ENCODE measurements at places on chromosomes 3 and 15.
A peak's percentile ranks its signal among the peaks of the same experiment; 100 is the strongest.

- DNase-seq: no peak
Measured at GRCh38 chr3:158355623-158356588, 215.1 kb upstream of the MLF1 start.

- DNase-seq: no peak
Measured at GRCh38 chr15:67911727-67912126, 71.9 kb upstream of the RNU6-1 start.

DNA sequence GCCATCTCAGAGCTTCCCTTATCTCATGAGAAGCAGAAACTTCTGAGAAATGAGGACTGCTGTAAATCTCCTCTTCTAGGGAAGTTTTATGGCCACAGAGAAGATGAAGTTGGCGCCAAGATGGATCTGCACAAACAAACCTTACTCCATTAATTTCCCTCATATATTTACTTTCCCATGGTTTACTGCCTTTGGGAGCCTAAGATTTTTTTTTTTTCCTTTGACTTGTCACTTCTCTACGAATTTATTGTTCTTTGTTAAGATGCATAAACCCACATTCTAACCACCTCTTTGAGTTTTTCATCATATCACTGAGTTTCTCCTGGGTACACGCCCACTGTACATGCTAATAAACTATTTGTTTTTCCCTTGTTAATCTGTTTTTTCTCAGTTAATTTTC, 21.5 kb upstream of the NPTN start:
- no peak for DNase-seq

- DNase-seq: peak; percentile 58
Measured at GRCh38 chr3:161939918-161940620, 443.5 kb downstream of the OTOL1 start.

- no peak for DNase-seq
Measured at GRCh38 chr3:65676580-65676979, 362.1 kb downstream of the MAGI1 start.

- peak; percentile 32 for DNase-seq
Measured at GRCh38 chr3:46576879-46577278, 10.8 kb upstream of the LRRC2 start.

- peak; percentile 70 for DNase-seq
Measured at GRCh38 chr15:44711743-44712345, 527 bp downstream of the B2M start.

DNA sequence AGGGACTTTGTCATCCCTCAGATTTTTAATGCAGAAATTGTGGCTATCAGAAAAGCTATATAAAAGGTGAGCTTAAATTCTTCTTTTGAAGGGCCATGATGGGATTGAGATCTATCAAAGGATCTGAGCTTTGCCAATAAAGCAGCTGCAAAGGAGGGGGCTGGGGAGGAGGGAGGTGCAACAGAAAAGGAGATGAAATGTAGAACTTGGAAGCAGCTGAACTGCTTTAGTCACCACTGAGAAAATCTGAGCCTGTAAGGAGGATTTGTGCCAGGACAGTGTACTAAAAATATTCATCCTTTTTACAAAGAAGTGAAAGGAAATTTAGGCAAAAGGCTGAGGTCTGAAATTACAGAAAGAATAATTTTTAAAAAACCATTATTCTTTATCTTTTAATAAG, 10.4 kb downstream of the TSPAN3 start:
- DNase-seq: peak; percentile 90

DNA sequence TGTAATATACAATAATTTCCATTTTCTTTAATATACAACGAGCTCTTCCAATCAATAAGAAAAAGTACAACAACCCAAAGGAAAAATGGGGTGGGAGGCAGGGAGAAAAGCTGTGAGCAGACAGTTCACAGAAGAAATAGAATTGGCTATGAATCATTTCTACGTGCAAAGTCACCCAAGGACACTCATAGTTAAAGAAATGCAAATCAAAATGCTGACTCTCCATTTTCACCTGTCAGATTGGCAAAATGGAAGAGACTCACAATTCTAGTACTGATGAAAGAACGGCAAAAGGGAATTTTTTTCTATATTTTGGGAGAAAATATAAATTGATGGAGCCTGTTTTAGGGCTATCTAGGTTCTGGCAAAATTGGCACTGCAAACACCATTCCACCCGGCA, 116.3 kb upstream of the MEF2A start:
- no peak for DNase-seq

GRCh38 chr3:197550489-197550888, 5.3 kb downstream of the BDH1 start:
- no peak for DNase-seq

DNA sequence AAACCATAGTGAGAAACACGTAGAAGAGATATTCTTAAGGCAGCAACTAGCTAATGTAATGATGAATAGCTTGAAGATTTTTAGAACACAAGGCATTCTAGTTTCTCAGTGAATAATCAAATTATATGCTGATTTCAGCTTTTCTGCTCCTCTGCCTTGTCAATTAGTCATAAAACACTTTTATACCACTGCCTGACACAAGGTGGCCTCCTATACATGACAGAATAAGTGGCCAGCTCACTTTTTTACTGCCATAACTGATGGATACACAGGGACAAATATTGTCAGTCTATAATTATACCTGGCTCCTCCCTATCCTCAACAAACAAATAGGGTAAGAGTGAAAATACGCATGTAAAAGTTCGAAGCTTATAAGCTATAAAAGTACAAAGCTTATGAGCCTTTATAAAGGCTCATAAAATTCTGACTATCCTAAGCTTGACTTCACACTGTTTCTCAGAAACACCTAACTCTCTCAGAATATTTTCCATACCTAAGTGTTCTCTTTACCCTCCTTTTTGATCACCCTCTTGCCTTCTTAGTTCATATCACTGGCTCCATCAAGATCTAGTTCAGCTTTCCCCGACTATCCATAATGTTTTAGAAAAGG, 81.6 kb downstream of the HERC1 start:
- peak; percentile 75 for DNase-seq
